ENCODE measurements at places on chromosomes 5 and 9. TPM values are rescaled to one million over a fixed set of nuclear protein-coding genes. Genes with fewer than 3 reads are reported as not detected.

DNA sequence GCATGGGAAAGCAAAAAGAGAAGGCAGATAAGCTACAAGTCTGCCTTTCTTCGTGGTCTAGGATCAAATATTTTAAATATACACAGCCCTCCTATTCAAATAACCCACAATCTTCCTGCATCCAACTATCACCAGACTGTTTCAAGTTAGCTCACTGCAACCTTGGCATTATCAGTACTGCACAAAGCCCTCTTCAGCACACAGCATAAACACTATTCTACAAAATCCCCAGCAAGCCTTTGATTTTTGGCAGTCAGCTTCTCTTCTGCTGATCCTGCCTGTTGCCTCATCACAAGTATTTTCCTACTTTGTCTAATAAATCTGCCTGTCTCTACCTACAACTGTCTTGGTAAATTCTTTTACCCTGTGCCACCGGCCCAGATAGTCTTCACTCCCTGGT lies 142.9 kb downstream of the COX7C start:
- no peak for DNase-seq

DNA sequence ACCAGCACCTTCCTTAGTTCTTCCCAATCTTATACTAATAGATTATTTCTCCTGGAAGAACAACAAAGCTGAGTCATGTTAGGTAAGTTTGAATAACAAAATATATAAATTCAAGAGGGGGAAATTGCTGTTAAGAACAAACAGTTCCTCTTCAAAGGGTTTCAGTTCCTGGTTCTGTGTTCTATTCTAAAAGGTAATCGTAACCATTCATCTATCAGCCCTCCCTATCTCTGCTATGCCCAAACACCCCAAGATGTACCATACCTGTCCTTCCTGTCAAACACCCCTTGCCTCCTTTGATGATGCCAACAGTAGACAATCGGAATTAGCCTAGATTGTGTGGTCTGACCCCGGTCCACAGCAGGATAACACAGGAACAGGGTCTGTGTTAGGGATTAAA lies 4.2 kb upstream of the RNF180 start:
- DNase-seq = no peak

GRCh38 chr5:167764641-167765289 lies 526.7 kb upstream of the WWC1 start:
- DNase-seq = no peak

DNA sequence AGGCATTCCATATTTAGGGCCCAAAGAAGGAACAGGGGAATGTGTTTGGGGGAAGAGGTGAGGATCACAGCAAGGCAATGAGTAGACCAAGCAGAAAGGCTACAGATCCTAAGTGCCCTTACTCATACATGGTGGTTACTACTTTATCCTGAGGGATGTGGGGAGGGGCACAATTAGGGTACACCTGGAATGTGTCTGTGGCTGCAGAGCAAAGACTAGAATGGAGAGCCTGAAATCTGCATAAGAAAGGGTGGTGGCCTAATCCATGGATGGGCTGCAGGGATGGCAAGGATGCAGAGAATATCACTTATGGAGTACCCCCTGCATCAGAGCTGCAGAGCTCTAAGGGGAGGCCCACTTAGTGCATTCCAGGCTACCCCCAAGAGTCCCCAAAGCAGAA lies 352.6 kb upstream of the TRPC7 start:
- DNase-seq = no peak

- DNase-seq = no peak
Observed at GRCh38 chr5:140245341-140245740, 57.6 kb downstream of the PFDN1 start.

- no peak for DNase-seq
Observed at GRCh38 chr9:136535070-136535469, 10.8 kb downstream of the NOTCH1 start.

DNA sequence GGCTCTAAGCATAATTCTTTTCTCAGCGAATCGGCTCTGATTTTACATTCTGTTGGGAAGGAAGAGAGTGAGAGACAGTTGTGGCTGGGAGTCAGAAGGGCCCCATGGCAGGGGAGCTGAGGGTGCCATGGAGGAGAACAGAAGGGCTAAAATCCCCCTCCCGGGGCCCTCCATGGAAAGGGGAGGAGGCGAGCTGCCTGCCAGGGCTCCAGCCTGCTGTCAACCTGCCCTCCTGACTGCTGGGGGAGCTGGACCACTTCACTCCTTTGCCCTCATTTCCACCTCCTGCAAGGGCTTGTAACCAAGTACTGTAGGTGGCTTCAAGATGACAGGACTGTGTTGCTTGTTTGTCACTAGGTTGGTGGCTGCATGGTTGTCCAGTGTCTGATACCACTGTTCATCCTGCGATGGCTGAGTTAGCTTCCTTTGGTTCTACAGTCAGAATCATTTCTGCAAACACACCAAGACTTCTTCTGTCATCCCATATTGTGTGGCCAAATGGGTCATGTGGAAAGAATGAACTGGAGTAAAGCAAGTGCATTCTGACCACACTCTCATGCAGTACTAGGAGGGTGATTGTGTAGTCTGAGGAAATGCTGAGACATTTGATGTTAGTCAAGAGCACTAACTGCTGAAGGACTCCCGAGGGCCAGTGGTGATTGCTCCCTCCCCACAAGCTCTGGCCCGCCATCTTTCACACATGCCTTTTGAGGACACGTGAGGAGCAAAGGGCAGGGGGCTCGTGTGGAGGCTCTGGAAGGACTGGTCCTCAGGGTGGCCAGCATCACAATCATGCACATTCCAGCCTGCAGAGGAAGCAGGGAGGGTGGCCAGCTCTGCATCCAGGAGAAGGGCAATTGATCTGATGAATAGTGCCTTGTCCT lies 307.2 kb downstream of the GADD45G start:
- no peak for DNase-seq

- DNase-seq = no peak
Observed at GRCh38 chr5:31850981-31851689, 212.2 kb downstream of the PDZD2 start.

The CDH12 gene
- not detected for total RNA-seq

The C1QTNF2 gene
- total RNA-seq = 2.5 TPM

The SPINK4 gene
- not detected for total RNA-seq

The HINT1 gene
- 287 TPM for total RNA-seq

The CTSV gene
- total RNA-seq = 0.83 TPM

The LCN9 gene
- total RNA-seq = not detected

The ARHGEF39 gene
- not detected for total RNA-seq

The OBP2B gene
- total RNA-seq = not detected

Measured in myocyte (in vitro differentiated cells).